ENCODE measurements at places on chromosomes 12 and 14.

- no peak for DNase-seq
These were observed 544.4 kb upstream of the TMEM132C start for GRCh38 chr12:127722611-127723010.

- DNase-seq: no peak
These were observed 97.6 kb downstream of the EFCAB11 start for GRCh38 chr14:89856871-89857345.

- DNase-seq: no peak
These were observed 14.4 kb upstream of the TUNAR start for GRCh38 chr14:95862243-95862642.

GRCh38 chr12:23843958-23844357 is 105.5 kb downstream of the SOX5 start:
- no peak for DNase-seq

- no peak for DNase-seq
These were observed 53.4 kb upstream of the DACT1 start for GRCh38 chr14:58584383-58584782.

GRCh38 chr12:56028511-56029165 is 7.8 kb downstream of the IKZF4 start:
- no peak for DNase-seq

GRCh38 chr14:90140298-90140955 is 78.6 kb downstream of the KCNK13 start:
- DNase-seq: no peak

- no peak for DNase-seq
These were observed 57.9 kb downstream of the AMN start for GRCh38 chr14:102980409-102980810.

DNA sequence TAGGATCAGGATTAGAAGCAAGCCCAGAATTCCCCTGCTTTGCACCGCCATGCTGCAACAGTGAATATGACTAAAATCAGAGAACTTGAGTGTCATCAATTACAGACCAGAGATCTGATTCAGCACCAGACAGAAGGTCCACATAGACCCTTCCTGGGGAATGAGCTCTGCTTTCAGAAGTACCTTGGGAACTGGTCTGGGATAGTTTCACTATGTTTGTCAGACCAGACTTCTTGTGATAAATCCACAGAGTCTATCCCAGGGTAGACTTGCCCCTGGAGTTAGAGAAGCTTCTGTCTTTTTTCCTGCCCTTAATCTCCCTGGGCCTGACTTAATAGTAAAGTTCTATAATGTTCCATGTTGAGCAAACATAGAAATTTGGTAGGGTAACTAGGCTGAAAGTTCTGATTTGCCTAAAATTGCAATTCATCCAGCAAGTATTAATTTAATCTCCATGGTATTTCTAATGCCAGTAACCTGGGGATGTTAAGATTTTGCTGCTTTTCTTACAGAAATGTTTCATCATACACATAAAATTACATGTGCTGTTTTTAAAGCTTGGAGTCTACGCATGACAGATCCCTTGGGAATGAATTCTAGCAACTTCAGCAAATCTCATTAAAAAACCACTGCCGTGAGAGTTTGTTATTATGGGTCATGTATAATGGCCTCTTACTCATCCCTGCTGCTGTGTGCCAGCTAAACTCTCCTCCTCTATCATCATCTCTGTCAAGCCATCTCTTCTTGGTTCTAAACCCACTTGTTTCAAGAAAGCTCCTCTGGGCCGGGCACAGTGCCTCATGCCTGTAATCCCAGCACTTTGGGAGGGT is 61.3 kb upstream of the METAP2 start:
- no peak for DNase-seq

DNA sequence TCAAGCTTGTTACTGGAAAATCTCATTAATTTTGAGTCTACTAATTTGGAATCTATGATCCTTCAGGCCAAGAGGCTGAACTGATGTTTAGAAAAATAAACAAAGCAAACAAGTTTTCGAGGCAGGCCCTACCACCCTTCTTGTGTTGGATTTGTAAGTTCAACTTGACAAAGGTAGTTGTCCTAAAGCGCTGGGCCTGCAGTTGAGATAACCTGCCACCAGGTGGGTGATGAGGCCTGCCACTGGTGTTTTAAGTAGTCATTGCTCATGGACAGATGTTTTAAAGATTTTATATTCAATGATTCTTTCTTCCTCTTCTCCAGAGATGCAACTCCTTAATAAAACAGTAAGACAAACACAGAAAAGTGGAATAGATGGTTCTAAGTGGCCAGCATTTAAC is 19.4 kb downstream of the ACVRL1 start:
- no peak for DNase-seq

DNA sequence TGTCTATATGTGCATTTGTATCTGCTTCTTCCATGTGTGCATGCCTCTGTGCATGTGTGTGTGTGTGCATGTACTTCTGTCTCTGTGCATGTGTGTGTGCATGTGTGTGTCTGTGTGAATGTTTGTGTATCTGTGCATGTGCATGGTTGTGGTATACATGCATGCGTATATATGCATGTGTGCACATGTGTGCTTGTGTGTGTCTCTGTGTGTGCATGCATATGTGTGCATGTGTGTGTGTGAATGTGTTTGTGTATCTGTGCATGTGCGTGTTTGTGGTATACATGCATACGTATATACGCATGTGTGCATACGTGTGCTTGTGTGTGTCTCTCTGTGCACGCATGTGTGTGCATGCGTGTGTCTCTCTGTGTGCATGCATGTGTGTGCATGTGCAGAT is 363.2 kb upstream of the SFSWAP start:
- no peak for DNase-seq

DNA sequence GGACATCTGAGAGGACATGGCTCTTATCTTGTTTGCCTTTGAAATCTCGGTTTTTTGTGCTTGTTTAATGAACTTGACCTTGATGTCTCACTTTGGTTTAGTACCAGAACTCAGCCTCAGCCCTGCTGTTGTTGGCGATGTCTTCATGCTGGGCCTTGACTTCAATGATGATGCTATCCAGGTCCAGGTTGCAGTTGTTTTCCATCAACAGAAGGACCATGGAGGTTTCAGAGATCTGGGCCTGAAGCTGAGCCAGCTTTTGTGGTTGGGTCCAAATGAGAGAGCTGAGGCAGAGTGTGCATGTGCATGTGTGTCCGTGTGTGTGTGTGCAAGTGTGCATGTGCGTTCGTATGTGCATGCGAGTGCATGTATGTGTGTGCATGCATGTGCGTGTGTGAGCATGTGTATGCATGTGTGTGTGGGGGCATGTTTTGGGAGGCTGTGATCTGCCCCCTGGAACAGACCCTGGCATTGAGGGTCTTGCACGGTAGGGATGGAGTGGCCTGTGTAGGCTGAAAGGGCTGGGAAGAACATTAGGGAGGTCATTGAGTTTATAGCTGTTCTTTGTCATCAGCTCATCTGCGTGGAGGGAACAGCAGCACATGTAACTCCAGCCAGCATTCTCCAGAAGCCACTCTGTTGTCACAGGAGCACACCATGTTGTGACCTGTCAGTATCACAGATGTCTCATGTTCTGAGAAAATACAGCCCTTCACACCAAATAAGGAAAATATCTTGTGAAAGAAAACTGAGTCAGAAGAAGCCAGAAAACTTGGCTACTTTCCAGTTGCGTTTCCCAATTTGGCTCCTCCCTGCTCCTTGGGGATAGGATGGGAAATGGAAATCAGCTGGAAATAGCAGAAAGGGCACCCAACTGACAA is 10.0 kb upstream of the KRT82 start:
- no peak for DNase-seq

DNA sequence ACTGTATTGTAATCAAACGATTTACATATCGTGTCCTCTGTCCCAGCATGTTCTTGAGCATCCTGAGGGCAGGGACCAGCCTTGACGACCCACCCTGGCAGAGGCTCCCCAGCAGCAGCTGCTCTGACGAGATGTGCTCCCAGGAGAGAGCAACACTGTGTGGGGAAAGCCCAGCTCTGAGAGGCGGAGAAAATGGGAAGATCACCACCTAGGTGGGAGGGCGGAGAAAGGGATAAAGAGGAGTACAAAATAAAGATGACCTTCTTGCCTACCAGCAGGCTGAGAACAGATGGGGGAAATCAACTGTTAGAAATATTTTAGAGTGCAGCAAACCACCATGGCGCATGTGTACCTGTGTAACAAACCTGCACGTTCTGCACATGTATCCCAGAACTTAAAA is 71.5 kb upstream of the CAPRIN2 start:
- DNase-seq: no peak

DNA sequence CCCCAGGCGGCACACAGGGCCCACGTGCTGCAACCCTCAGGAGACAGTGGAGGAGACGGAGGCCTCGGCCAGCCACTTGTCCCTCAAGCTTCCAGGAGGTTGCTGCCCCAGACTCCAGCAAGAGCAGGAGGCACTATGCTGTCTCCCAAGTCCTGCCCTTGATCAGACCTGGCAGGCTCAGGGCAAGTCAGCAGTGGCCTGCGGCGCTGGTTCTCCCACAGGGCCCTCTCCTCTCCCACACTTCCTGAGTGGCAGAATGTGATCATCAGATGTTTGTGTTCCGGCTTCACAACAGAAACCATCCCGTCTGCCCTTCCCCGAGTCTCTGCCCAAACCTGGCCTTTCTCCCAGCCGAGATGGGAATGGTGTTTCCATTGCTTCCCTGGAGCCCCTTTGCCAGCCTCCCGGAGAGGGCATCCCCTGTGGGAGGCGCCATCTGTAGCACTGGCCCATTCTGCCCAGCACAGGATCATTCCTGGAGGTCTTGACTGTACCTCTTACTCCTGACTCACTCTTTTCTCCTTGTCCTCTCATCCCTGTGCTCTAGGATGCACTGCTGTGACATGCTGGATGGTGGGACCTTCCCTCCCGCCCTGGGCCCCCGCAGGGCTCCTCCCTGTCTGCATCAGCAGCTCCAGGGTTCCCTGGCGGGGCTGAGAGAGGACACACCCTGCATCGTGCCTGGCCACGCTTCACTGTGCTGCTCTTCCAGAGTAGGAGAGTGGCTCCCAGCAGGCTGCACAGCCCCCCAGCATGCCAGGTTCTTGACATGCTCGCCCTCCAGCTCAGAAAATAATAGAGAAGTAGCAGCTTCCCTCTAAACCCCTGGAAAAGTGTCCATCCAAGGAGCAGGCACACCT is 114.7 kb upstream of the FKBP4 start:
- DNase-seq: no peak

DNA sequence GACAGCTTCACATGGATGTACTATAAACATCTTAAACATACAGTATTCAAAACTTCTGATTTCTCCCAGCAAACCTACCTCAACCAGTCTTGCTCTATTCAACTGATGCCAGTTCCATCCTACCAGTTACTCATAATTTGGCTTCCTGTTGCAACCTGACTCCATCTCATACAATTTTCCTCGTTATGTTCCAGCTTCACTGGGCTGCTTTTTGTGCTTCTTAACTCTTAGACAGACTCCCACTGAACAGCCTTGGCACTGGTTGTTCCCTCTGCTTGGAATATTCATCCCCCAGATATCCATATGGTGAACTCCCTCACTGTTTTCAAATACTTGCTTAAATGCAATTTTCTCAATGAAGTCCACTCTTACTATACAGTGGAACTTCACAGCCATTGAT is 249.2 kb downstream of the AEBP2 start:
- no peak for DNase-seq

DNA sequence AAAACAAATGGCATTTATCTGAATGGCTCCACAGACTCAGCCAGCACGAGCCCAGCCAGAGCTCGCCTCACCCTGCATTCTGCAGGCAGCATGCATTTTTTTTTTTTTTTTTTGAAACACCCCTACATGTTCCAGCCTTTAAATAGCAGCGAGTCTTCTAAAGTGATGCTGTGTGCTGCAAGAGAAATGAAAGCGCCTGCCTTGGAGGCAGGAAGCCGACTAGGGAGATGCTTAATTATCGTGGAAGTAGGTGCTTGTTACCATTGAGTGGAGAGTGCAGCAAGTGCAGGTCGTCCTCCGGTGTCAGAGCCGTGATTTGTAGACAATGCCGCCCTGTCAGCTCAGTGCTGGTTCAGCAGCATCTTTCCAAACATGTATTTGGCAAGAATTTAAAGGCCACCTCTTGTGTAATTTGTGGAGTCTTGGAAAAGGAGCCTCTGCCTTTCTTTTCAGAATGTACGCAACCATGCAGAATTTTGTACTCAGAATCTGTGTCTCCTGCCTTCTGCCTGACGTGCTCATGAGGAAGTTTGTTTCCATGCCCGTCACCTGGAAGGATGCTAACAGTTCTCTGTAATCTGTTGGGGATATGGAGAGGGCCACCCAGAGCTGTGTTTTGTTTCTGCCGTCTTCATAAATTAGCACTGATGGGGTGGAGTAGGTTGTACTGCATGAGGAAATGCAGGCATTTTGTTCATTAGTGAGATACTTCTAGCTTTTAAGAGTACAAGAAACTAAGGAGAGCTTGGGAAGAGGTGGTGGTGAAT is 345.9 kb upstream of the RGS6 start:
- DNase-seq: no peak

DNA sequence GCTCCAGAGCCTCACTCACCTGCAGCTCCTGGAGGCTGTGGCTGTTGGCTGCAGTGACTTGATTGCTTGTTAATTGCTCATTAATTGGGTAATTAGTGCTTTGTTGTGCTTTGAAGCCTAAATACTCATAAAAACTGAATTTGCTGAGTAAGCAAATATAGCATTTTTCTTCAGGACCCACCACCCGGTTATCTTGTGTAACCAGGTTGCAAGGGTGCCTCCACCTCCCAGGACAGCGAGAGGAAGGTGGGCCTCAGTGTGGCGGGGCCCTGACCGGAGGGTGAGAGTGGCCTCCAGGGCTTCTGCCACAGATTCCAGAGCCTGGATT is 48.7 kb downstream of the FBRSL1 start:
- no peak for DNase-seq

DNA sequence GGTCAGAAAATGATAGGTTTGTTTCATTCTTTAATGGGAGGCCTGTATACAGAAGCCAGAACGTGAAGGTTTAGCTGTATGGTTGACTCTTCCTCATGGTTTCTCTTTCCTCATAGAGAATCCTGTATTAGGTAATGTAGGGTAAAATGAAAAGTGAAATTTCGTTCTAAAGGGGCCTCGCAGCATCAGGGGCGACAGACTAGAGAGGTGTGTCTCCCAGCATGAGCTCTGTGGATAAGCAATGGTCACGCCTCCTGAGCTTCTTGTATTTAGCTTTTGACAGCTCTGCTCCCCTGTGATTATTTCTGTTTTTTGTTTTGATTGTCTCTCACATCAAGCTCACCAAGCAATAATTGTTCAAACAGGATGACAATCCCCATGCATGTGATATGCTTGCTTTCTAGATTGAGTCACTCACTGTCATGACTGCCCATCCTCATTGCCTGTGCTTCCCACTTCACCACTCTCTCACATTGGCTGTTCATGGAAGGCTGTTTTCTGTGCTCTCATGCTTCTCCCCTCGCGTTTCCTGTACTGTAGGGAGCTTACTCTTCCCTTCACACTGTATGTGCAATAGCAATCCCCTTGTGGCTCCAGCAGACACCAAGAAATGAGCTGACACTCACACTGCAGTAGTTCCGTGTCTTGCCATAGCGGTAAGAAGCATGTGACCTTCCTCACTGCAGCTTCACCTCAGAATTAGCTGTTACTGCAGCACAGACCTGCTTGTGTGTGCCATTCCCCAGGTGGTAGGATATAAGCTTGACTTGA is 44.0 kb downstream of the RAD52 start:
- no peak for DNase-seq

GRCh38 chr12:21991526-21991925 is 50.3 kb upstream of the ABCC9 start:
- DNase-seq: no peak
